A549 treated with AZD2906 at 1 μM for 4 hours (cell line): ENCODE measurements at places on chromosomes 2 and 18. TPM values are rescaled to one million over a fixed set of nuclear protein-coding genes. Genes with fewer than 3 reads are reported as not detected.

The RBM43 gene
- total RNA-seq = 1.9 to 3.3 TPM (median 3.1 TPM) in 5 replicates

The DNAJC5G gene
- total RNA-seq = not detected in 5 replicates

The ELOA2 gene
- not detected in 5 replicates for total RNA-seq

The WNT6 gene
- 0.17 to 0.27 TPM (median 0.25 TPM) in 5 replicates for total RNA-seq

The ALPG gene
- 0.33 to 0.55 TPM (median 0.50 TPM) in 5 replicates for total RNA-seq

The SPC25 gene
- 15.2 to 19.4 TPM (median 18.3 TPM) in 5 replicates for total RNA-seq

The ANAPC1 gene
- total RNA-seq = 23.4 to 39.9 TPM (median 27.6 TPM) in 5 replicates
